ENCODE measurements at places on chromosomes 6 and 20.

DNA sequence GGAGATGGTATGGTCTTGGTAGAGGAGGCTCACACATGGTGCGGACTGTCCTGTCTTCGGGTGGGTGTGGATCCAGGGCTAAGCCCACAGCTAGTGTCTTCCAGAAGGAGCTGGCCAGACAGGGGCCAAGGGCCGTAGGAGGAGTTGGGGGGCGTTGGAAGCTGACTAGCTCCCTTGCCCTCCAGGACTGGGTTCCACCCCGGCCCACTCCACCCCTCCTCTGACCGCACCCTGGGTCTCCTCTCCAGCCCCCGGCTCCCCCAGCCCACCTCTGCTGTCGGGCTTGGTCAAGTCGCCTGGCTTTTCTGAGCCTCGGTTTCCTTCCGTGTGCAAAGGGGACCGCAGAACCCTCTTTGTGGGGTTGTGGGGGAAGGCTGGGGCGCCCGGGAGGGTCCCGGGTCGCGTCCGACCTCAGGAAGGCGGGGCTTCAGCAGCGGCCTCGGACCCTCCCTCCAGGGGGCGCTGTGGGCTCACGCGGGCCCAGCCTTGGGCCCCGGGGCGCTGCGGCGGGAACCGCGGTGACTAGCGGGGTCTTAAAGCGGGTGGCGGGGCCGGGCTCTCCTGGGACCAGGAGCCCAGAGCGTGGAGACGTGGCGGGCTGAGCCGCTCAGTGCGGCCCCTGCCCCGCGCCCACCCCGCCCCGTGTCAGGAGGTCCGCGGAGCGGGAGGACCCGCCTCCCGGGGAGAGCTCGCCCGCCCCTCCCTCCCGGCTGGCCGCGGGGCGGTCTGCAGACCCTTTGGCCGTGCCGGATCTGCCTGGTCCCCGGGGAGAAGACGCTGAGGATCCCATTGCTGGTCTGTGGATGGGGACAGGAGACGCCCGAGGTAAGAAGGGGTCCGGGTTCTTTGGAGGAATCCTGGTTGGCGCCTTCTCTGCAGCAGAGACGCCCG is 5.4 kb downstream of the NPBWR2 start:
- DNase-seq: peak; percentile 89

GRCh38 chr6:88698661-88699060 is 264.8 kb downstream of the RNGTT start:
- DNase-seq: no peak

DNA sequence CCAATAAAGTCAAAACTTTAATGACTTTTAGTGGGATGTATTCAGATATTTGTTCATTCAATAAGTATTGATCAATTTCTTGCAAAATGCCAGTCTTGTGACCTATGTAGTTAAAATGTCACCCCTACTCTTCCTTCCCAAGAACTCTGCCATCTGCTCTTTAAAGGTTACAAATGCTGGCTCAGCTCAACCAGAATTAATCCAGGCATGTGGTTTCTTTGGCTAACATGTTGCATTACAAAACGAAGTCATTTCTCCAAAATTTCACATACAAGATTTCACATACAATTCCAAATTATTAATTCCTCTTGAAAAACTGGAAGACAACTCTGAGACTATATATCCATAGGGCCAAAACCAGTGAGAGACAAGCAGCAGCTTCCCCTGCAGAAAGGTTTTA is 395.7 kb downstream of the PRKN start:
- DNase-seq: no peak

- no peak for DNase-seq
These were observed 307.8 kb downstream of the TAF4 start for GRCh38 chr20:61757678-61758563.

- peak; percentile 97 for DNase-seq
These were observed 64.1 kb downstream of the KIZ start for GRCh38 chr20:21189761-21190523.

DNA sequence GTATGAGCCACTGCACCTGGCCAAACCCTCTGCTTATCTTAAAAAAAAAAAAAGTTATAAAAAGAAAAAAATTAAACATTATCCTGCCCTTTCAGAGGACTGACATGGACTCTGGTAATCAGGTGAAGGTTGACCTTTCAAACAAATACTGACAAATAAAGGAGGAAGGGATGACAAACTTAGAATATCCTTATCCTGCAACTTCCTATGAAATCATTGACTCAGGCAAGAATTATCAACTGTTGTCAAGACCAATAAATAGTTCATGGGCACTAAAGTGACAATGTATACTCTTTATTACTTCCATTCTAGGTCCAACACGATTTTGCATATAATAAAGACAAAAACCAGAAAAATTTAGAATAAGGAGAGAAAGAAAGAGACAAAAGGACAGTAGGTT is 117.9 kb downstream of the KIF16B start:
- no peak for DNase-seq

GRCh38 chr6:100163035-100163434 is 169.0 kb upstream of the MCHR2 start:
- no peak for DNase-seq

DNA sequence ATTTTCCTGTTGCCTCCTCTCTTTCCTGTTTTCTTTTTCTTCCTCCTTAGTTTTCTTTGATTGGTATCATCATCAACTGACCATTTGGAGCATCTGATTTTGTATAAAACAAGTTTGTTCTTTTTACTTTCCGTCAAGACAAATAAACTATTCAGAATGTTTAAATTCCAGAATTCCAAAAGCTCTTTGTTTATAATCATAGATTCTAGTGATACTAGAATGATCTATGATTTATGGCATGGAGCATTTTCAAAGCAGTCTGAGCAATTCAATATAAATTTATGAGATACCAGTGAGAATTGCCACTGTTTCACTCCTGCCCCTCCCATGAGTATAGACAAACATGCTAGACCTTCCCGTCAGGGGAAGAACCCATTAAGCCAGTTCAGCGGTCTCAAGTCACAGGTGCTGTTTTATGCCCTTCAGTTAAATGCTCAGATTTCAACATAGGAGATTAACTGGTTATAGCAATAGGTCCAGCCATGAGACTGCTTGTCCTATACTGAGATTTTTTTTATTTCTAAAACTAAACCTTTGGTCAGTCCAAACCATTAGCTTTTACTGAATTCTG is 60.7 kb downstream of the GRIK2 start:
- no peak for DNase-seq

DNA sequence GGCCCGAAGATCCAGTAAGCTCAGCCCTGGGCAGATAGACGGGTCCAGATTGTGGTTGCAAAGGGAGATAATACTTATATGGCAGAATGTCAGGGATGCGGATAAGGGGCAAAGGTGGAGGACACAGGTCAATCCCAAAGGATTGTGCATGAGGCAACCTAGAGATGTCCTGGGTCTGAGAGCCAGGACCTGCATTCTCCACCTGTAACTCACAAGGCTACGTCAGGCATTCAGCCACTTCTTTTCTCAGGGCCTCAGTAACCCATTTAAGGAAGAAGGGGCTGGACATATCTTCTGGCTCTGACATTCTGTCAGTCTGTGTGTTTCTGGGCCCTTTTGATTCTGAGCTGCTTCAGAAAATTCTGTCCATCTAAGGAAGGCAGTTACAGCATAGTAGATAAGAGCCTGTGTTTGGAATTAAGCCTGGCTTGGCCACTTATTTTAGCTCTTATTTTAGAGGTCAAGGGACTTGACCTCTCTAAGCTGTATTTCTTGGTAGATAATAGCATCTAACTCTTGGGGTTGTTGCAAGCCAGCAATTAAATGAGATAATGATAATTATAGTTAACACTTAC is 40.2 kb downstream of the CNBD2 start:
- DNase-seq: no peak

DNA sequence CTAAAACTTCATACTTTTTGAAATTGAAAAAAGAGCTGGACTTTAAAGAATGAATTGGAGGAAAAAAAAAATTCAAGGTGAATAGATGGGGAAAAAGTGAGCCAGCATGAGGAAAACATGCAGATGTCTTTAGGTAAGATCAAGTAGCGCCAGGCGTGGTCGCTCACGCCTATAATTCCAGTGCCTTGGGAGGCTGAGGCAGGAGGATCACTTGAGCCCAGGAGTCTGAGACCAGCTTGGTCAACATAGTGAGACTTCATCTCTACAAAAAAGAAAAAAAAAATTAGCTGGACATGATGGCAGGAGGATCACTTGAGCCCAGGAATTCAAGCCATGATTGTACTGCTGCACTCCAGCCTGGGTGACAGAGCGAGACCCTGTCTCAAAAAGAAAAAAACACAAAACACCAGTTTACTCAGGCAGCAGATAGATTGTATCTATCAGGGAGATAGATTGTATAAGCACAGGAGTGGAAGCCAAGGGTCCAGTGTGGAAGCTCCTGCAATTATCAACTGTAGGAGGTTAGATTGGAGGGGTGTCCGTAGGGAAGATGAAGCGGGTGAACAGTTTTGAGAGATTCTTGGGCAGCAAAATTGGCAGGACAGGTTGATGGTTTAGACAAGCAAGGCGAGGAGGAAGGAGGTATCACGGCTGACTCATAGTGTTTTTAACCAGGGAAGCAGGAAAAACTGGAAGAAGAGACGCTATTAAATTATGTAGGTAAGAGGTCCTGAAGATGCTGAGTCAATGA is 97.6 kb upstream of the ZNF217 start:
- no peak for DNase-seq

DNA sequence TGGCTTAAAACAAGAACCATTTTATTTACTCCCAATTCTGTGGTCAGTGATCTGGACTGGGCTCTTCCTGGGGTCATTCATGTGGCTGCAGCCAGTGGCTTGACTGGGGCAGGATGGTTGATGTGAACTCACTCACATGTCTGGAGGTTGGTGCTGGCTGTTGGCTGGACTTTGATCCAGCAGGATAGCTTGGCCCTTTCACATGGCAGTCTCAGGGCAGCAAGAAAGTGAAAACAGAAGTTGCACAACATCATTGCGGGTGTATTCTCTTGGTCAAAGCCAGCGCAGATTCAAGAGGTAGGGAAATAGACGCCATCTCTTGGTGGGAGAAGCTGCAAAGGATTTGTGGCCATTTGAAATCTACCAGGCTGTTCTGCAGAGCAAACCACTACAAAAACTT is 77.2 kb downstream of the MDGA1 start:
- no peak for DNase-seq

- DNase-seq: no peak
These were observed 16.6 kb upstream of the LYRM2 start for GRCh38 chr6:89655122-89655521.

GRCh38 chr6:125888989-125889656 is 67.4 kb upstream of the HINT3 start:
- no peak for DNase-seq

DNA sequence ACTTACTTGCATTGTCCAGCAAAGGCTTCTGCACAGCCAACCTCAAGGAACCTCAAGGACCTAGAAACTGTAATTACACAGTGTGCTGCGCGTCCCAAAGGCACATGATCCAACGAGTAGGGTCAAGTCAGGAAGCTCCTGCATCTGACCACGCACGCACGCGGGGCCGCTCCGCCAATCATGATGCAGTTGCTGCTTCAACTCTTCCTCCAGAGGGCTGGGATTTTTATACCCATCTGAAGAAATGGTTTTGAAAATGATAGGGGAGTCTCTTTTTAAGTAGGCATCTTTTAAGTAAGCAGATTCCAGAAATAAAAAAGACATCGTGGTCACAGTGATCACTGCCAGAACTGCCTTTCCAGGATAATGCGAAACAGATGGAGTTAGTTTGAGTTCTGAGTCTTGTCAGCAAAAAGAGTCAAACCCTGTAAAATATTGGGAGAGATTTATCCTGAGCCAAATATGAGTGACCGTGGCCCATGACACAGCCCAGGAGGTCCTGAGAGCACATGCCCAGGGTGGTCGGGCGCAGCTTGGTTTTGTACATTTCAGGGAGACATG is 34.0 kb downstream of the KIF25 start:
- DNase-seq: no peak

GRCh38 chr6:31114970-31115849 is 610 bp downstream of the PSORS1C1 start:
- DNase-seq: peak; percentile 29

DNA sequence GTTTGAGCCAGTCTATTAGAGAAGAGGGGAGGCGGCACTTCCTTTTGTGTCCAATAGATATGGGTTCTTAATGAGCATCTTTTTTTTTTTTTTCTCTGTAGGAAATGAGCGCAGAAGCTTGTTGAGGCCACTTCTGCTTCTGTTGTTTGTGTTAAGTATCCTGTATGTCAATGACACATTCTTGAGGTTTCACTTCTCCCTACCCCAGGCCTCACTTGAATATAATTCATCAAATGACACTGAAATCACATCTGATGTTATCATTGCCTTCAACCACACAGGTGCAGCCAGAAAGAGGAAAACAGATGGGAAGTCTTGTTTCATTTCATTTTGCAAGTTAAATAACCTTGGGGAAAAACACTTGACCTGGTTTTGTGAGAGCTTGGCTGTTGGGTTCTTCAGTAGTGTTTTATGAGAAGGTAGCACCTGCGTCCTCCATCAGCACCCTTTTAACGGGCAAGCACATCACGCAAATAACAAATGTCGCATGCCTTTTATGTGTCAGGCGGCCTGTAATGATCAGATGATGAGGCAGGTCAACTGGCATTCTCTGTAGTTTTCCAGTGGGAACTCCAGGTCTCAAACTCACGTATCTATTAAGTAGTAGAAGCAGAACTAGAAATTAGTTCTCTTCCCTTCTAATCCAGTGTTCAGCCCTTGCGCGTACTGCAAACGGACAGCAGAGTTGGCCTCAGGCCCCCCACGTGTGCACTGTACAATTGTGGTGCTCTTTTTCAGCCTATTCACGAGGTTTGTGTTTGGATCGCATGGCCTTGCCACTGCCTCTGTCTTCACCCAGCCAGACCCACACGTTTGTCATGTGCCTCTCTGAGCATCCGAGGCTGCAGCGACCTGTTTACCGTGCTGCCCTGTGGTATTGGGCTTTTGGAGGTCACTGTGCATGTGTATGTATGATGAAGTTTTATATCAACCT is 23.5 kb downstream of the PLEKHG1 start:
- no peak for DNase-seq

GRCh38 chr20:62461157-62461556 is 14.6 kb downstream of the GATA5 start:
- DNase-seq: no peak
